Activated effector memory CD4-positive, alpha-beta T cell treated with Interleukin-2 at 50 U/mL for 16 hours (primary cell): ENCODE measurements at places on chromosomes 4 and X.

- no peak for DNase-seq
These were observed 2534.9 kb downstream of the PCDH7 start for GRCh38 chr4:33255094-33255493.

- DNase-seq = no peak
These were observed 341.3 kb downstream of the ADGRL3 start for GRCh38 chr4:61541459-61541858.

- no peak for DNase-seq
These were observed 49.9 kb upstream of the PDLIM3 start for GRCh38 chr4:185585211-185585610.

DNA sequence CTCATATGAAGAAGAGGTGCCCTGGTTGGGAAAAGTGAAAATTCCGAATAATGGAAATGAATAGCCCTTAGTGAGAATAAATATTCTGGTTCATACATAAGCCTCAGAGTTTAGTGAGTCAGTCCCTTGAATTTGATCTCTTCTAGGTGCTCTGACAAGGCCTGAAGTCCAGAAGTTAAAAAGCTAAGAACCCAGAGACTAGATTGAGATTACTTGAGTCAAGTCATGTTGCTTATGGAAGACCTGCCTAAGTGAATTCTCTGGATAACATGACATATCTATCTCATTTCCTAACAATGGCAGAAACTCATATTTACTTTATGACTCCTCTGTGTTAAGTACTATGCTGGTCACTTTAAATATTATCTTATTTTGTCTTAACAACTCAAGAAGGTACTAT, 10.5 kb upstream of the PRSS48 start:
- DNase-seq = no peak

- DNase-seq = no peak
These were observed 427.2 kb downstream of the FAT4 start for GRCh38 chr4:125741825-125742452.

- no peak for DNase-seq
These were observed 109.4 kb downstream of the EFHC2 start for GRCh38 chrX:44234116-44234515.
